Hepatocyte (in vitro differentiated cells): ENCODE measurements at places on chromosomes 4 and X.
A peak's percentile ranks its signal among the peaks of the same experiment; 100 is the strongest.

DNA sequence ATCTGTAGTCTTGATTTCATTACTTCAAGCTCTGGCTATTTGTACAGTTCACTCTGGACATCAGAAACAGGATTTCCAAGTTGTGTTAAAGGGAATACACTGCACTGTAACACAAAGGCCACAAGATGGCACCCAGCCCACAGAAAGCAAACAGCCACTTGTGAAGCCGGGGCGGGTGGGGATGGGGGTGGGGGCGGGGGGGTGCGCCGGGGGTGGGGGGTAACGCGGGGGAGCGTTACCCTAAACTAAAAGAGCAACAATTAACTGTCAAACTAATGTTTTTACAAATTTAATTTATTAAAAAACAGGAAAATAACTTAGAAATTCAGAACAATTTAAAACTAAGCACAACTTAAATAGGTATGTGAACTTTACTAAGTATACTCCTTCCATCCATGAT is 27.3 kb downstream of the PRDX4 start:
- no peaks in the 10 kb centered on the region for H3K4me1 ChIP-seq
- DNase-seq = peak; percentile 82
- H3K4me3 ChIP-seq = no peak overlapping the region
- H3K36me3 ChIP-seq = no peaks in the 10 kb centered on the region
- no peak overlapping the region for H3K27ac ChIP-seq
- H3K27me3 ChIP-seq = no peaks in the 10 kb centered on the region

- H3K27me3 ChIP-seq = no peaks in the 10 kb centered on the region
- H3K4me1 ChIP-seq = no peaks in the 10 kb centered on the region
- no peak overlapping the region for H3K27ac ChIP-seq
Observed at GRCh38 chrX:111662292-111662691, 18.7 kb upstream of the ALG13 start.

- H3K27ac ChIP-seq = no peak overlapping the region
- no peaks in the 10 kb centered on the region for H3K36me3 ChIP-seq
- H3K27me3 ChIP-seq = no peaks in the 10 kb centered on the region
- no peaks in the 10 kb centered on the region for H3K4me1 ChIP-seq
- H3K4me3 ChIP-seq = no peak overlapping the region
Observed at GRCh38 chrX:124216396-124217115, 115.9 kb upstream of the TEX13D start.

GRCh38 chrX:123927845-123928244 is 33.7 kb upstream of the STAG2 start:
- no peak overlapping the region for H3K27ac ChIP-seq
- H3K27me3 ChIP-seq = no peaks in the 10 kb centered on the region
- no peak for DNase-seq
- H3K4me3 ChIP-seq = no peak overlapping the region

- H3K27ac ChIP-seq = no peak overlapping the region
- DNase-seq = no peak
- H3K4me1 ChIP-seq = no peaks in the 10 kb centered on the region
Observed at GRCh38 chr4:156173937-156174336, 220.3 kb upstream of the CTSO start.

GRCh38 chr4:3416821-3417221 is 24.9 kb upstream of the HGFAC start:
- no peaks in the 10 kb centered on the region for H3K27me3 ChIP-seq
- no peaks in the 10 kb centered on the region for H3K36me3 ChIP-seq
- H3K4me1 ChIP-seq = no peaks in the 10 kb centered on the region
- H3K4me3 ChIP-seq = no peak overlapping the region

DNA sequence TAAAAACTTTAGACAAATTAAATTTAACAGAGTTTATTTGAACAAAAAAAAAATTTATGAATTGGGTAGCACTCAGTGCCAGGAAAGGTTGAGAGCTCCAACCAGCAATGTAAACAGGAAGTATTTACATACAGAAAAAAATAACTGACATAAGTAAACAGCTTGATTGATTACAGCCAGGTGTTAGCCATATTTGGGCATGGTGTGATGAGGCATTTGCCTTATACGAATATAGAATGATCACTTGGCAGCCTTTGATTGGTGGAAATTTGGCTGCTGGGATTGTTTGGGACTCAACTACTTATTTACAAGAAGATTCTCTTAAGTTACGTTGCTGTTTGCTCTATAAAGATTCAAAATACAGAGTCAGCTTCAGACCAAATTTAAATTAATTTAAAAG is 172.0 kb downstream of the ADAM29 start:
- H3K36me3 ChIP-seq = no peaks in the 10 kb centered on the region
- no peaks in the 10 kb centered on the region for H3K27me3 ChIP-seq
- no peak overlapping the region for H3K4me3 ChIP-seq
- no peaks in the 10 kb centered on the region for H3K4me1 ChIP-seq

- H3K27ac ChIP-seq = no peak within 1 kb of the TSS
- H3K36me3 ChIP-seq = no peaks in the 10 kb centered on the region
- H3K4me1 ChIP-seq = no peaks in the 10 kb centered on the region
- DNase-seq = peak; percentile 49
- peak within 1 kb of the TSS; percentile 13 for H3K4me3 ChIP-seq
- H3K27me3 ChIP-seq = no peaks in the 10 kb centered on the region
Observed at GRCh38 chrX:37685381-37686359, at the start of gene XK. XK (plus strand) TSS chrX:37685791; CDS start chrX:37685962, 171 bp downstream.

DNA sequence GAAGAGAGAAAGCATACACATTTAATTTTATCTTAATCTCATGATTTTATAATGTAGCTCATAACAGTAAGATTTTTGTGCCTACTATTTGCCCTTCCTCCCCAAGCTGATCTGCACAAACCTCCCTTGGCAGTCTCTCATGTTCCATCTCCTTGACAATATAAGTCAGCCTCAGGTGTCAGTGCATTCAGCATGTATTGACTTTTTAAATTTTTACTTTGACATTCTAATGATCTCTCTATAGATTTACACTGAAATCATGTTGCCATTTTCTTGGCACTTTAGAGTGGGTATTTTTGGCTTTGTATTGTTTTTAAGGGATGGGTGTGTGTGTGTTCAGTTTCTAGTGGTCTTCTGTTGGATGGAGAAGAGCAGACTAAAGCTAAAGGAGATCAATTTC is 505.3 kb upstream of the CPEB2 start:
- no peak for DNase-seq
- no peaks in the 10 kb centered on the region for H3K27me3 ChIP-seq
- H3K36me3 ChIP-seq = no peaks in the 10 kb centered on the region
- H3K4me3 ChIP-seq = no peak overlapping the region
- H3K27ac ChIP-seq = no peak overlapping the region

GRCh38 chr4:88609387-88609786 is 17.1 kb downstream of the HERC3 start:
- DNase-seq = no peak
- no peaks in the 10 kb centered on the region for H3K36me3 ChIP-seq
- no peak overlapping the region for H3K27ac ChIP-seq
- H3K27me3 ChIP-seq = no peaks in the 10 kb centered on the region
- H3K4me1 ChIP-seq = peaks cover 24% of the 10 kb centered on the region

GRCh38 chrX:21645431-21645830 is 12.7 kb downstream of the KLHL34 start:
- H3K4me1 ChIP-seq = no peaks in the 10 kb centered on the region
- no peak overlapping the region for H3K27ac ChIP-seq
- H3K27me3 ChIP-seq = no peaks in the 10 kb centered on the region
- DNase-seq = no peak

DNA sequence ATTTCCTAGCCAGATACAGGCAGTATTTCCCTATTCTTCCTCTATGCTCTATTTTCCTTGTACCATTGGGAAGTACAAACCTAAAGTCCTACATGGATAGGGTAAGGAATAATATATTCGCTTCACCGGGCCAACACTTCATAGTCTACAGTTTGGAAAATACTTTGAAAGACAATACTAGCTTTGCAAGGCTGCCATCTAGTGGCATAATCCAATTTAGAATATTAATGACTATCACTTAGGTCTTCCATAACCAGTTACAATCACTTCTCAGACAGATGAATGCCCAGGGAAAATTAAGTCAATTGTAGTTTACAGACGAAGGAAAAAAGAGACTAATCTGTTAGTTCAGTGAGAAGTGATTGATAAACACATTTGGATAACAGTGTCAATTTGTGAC is 141.0 kb upstream of the FAM47C start:
- no peak overlapping the region for H3K27ac ChIP-seq
- no peak overlapping the region for H3K4me3 ChIP-seq
- no peaks in the 10 kb centered on the region for H3K27me3 ChIP-seq
- DNase-seq = peak; percentile 64
- no peaks in the 10 kb centered on the region for H3K4me1 ChIP-seq
